ENCODE measurements at places on chromosomes 6 and 20. TPM values are rescaled to one million over a fixed set of nuclear protein-coding genes. Genes with fewer than 3 reads are reported as not detected.

TREM2 gene
- not detected for total RNA-seq

GDAP1L1 gene
- not detected for total RNA-seq

LINC00237 gene
- not detected for total RNA-seq

C6orf163 gene
- 0.12 TPM for total RNA-seq

HLA-DRA gene
- 0.53 TPM for total RNA-seq

RIN2 gene
- 13.7 TPM for total RNA-seq

TBXT gene
- not detected for total RNA-seq

RAET1G gene
- total RNA-seq, result not detected

C6orf52 gene
- total RNA-seq, result not detected

HLA-DRB1 gene
- 1.4 TPM for total RNA-seq

CBLN4 gene
- total RNA-seq, result not detected

TRIM26 gene
- total RNA-seq, result 50.5 TPM

DNA sequence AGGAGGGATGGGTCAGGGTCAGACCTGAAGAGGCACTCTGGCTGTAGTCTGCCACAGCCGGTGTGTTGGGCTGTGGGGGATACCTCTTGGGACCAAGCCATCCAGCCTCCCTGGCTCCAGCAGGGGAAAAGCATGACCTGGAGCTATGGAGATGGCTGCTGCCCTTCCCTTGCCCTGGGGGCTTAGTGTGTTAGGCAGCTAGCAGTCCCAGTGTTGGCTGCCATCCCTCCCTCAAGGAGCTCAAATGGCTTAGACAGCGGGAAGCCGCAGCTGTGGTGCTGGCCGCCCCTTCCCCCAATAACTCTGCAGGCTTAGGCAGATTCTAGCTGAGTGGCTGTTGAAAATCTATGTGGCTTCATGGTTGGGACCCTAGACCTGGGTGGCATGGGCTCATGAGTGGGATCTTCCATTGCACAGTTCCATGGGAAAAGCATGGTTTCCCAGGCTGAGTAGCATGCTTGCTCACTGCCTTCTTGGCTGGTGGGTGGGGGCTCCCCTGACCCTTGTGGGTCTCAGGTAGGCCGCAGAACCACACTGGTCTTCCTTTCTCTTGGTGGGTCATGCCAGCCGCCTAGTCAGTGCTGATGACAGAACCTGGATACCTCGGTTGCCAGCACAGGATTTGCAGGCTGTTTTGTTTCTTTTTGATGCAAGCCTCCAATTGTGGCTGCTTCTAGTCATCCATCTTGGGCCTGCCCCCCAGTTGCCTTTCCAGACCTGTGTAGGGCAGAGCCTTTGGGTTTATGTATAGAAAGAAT lies 69.0 kb upstream of the AHI1 start:
- DNase-seq, result no peak

GRCh38 chr6:84731401-84731800 lies 33.0 kb downstream of the TBX18 start:
- DNase-seq, result no peak

DNA sequence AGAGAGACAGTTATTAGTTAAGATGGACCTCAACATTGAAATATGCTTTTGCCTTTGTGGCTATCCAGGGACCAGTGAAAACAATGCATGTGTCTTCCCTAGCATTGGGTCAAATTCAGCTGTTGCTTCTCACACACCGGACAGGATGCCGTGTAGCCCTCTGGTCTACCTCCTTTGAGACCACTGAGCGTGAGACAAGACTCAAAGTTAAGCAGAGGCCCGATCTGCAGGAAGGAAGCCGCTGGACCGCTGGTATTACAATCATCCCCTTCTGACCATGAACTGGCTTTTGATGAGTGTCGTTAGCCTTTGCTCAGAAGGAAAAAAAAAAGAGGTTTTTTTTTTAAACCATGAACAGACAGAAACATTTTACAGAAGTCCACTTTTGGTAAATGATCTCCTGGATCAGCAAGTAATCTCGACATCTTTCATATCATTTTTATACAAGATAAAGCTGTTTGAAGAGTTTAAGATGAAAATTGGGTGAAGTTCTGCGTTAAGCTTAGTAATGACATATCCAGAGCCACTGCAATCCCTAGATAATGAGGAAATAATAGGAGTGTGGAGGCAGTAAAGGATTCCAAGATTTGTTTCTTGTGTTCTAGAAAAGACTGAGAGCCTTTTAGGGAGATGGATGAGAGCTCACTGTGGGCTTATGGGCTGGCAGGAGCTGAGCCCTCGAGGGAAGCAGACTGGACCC lies 622.8 kb downstream of the QKI start:
- no peak for DNase-seq

- DNase-seq, result no peak
Measured at GRCh38 chr6:82597201-82597600, 233.6 kb downstream of the TPBG start.

DNA sequence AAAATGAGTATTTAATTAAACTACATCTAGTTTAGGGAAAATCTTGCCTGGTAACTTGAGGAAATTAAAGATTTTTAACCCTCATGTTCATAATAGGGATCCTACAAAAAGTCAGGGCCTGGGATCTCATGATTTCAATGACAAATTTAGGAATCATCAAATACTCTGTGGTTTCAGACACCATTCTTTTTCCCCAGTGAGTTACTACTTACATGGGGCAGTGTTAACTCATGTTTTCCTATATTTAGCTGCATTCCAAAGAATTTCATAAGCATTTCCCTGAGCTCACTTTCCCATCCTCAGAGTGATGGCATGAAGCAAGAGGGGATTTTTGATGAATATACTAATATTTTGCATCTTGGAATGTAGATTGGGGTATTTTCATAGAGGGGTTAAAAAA lies 321.7 kb downstream of the CENPW start:
- DNase-seq, result no peak

DNA sequence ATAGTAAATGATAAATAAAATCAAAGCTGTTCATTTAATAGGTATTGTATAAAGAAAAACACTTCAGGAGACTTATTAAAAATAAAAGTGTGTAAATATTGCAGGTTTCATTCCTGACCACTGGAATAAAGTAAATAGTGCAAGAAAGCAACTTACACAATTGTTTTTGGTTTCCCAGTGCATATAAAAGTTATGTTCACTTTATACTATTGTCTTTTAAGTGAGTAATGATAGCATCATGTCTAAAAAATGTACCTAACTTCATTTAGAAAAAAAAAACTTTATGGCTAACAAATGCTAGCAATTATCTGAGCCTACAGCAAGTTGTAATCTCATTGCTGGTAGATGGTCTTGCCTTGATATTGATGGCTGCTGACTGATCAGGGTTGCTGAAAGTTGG lies 726.6 kb upstream of the POU3F2 start:
- no peak for DNase-seq

DNA sequence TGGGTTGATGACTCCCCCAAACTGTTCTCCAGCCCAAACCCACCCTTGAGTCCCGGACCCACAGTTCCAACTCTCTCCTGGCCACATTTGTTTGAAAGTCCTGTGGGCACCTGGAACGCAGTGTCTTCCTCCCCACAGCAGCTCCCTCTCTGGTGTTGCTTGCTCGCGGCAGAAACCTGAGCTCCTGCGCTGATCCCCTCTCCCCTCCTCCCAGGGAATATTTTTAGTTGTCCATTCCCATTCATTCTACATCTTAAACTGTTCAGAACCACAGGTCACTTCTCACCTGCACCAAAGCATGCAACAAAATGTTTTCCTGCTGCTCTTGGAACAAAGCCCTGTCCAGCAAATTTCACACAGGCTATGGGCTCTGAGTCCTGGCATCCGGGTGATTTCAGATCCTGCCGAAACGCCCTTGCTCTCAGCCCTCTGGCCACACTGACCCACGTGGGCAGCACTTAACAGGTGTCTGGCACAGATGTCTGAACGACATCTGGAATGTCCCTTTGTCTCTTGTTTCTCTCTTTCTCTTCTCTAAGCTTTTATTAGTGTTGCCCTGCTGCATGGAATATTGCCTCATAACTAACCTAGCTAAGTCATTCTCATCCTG lies 27.0 kb upstream of the PMEPA1 start:
- no peak for DNase-seq

DNA sequence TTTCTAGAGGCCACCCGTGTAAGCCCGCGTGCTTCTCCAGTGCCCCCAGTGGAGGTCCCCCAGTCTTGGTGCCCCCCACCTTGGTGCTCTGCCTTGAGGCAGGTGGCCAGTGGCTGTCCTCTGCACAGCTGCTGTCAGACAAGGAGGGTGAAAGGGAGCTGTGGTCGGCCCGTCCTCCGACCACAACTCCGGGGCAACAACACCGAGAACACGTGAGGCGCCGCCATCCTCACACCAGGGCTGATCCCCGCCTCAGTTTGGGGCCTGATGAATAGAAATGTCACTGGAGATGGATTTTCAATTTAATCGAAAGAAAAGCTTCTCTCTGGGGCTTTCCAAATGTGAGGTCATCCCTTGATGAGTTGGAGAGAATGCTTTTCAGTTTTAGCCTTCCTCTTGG lies 304.6 kb downstream of the CDH4 start:
- no peak for DNase-seq

DNA sequence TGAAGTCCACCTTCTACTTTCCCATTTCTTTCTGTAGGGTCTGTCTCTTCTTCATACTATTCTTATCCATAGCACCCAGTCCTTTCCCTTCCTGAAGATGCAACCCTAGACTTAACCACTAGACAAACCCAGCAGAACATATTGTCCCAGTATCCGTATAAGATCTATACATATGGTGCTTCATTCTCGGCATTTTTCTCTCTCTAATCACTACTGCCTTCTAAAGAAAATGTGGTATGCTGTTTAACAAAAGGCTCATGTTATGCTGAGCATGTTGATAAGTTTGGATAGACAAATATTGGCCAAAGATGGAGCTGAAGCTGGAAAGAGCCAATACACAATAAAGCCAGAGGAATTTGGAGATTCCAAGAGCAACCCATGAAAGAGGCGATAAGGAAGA lies 212.6 kb downstream of the MAFB start:
- no peak for DNase-seq

GRCh38 chr20:46938434-46938833 lies 43.8 kb downstream of the EYA2 start:
- no peak for DNase-seq

DNA sequence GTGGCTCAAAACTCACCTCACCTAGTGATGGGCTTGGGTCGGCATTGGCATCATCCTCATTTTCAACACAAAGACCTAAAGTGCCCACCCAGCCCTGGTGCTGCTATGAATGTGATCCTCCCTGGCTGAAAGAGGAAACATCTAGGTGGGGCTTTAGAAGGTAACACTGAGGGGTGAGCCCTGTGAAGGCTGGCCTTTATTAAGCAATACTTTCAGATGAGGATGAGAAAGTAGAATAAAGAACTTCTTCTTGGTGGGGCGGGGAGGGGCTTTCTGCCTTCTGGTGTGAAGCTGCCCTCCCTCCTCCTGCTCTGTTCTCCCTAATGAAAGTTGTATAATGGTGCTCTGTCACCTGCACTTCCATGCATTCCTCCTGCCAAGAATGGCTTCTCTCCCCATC lies 133.0 kb upstream of the TRAF3IP2 start:
- no peak for DNase-seq

DNA sequence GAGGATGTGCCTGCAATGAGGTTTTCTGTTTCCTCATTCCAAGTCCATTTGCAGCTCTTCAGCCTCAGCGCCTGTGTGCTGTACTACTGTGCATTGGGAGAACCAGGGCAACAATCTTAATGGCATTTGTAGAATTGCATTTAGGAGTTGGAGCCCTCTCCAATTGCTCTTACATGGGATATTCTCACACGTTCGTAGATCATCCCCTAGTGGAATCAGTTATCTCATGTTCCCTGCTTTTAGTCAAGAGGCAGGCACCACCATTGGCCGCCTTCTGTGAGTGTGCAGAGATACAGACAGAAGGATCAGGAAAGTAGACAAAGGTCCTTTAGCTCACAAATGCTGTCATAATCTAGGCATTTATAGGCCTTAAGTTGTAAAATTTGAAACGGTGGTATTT lies 84.2 kb upstream of the RGS17 start:
- DNase-seq, result no peak

GRCh38 chr20:13325033-13325432 lies 104.0 kb downstream of the ISM1 start:
- DNase-seq, result peak; percentile 53

DNA sequence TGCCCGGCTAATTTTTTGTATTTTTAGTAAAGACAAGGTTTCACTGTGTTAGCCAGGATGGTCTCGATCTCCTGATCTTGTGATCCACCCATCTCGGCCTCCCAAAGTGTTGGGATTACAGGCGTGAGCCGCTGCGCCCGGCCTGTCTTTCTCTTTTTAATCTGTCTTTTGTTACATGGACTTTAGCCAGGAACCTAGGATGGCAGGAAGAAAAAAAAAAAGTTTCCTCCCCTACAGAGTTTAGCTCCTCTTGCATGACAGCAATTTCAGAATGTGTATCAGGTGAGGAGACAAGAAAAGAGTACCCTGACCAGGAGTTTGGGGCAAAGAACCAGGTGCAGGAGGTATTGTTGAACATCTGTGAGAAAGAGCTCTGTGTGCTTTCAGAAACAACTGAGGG lies 21.4 kb upstream of the TXLNB start:
- DNase-seq, result no peak

DNA sequence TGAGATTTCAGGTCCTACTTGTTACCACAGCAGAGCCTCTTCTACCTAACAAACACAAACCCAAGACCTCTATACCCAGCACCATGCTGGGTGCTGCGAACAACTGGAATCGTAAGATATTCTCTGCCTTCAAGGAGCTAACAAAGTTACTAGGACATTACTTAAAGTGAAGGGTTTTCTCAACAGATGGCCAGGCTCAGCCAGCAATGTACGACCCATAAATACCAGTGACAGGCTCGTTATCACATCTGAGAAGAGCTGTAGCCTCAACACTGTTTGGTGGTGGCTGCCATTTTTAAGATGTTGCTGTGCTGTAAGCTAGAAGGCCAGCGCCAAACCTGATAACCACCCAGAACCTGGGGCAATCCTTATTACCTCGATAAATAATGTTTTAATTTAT lies 406.5 kb downstream of the KIF16B start:
- no peak for DNase-seq

GRCh38 chr6:102798636-102799035 lies 1405.1 kb downstream of the GRIK2 start:
- DNase-seq, result peak; percentile 3

DNA sequence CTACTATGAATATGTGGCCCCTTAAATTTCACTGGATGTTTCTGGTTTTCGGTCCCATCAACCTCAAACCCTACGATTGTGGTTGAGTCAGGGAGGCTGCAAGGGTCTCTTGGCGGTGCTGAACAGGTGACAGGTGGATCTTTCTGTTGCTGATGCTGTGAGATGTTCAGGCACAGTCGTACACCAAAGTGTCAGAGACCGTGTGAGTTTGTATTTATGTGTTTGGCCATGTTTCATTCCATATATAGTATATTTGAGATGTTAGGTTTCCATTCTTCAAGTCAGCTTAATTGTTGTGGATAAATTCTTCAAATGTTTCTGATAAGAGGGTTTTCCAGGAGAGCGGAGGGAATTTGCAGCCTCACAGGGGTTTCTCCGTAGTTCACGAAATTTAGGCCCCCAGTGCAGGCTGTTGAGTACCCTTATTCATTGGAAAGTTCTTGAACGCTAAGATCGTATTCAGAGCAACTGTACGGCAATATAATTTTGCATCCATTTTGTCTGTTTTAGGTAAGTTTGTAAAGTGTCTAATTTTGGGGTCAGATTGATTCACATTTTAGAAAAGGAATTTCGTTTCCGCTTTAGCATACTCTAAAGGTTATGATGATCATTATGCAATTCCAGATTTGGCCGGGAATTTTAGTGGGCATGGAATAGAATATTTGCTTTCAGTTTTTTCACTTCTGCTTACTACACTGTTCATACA lies 1.2 kb downstream of the TAB2 start:
- peak; percentile 3 for DNase-seq

- DNase-seq, result no peak
Measured at GRCh38 chr20:62402456-62403150, 4.5 kb downstream of the CABLES2 start.

GRCh38 chr6:37985355-37985754 lies 165.8 kb downstream of the ZFAND3 start:
- no peak for DNase-seq

GRCh38 chr6:137122612-137123011 lies 50.8 kb downstream of the IL22RA2 start:
- no peak for DNase-seq

Measured in H4 (cell line).